ENCODE measurements at places on chromosomes 6 and 20. TPM values are rescaled to one million over a fixed set of nuclear protein-coding genes. Genes with fewer than 3 reads are reported as not detected.
A peak's percentile ranks its signal among the peaks of the same experiment; 100 is the strongest.

The CDH4 gene
- total RNA-seq = 25.0 TPM

GRCh38 chr20:37265152-37265551, 3.5 kb upstream of the GHRH start:
- no peak overlapping the region for H3K4me3 ChIP-seq
- peaks cover 10% of the 10 kb centered on the region for H3K4me1 ChIP-seq
- no peak for DNase-seq
- H3K27me3 ChIP-seq = peaks cover 28% of the 10 kb centered on the region

DNA sequence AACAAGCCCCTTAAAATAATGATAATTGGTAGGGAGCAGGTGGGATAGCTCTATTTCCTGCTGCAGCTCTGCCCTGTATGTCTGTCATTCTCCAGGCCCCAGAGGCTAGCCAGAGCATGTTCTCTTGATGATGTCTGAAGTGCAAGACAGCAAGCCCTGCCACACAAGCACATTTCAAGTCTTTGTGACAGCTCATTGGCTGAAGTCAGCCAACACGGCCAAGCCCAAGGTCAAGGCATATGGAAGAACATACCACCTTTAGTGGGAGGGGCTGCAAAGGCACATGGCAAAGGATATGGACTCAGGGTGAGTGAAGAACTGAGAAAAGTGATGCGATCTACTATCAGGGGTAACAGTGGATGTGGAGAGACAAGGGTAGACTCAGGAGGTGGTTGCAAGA, 116.1 kb downstream of the PRND start:
- H3K27ac ChIP-seq = no peak overlapping the region
- no peak overlapping the region for H3K4me3 ChIP-seq
- peaks cover 35% of the 10 kb centered on the region for H3K27me3 ChIP-seq
- H3K4me1 ChIP-seq = peaks cover 4% of the 10 kb centered on the region
- no peak for DNase-seq

The BANF2 gene
- total RNA-seq = not detected

GRCh38 chr20:1872459-1873097, 22.6 kb upstream of the SIRPA start:
- no peaks in the 10 kb centered on the region for H3K27me3 ChIP-seq
- no peak overlapping the region for H3K4me3 ChIP-seq
- no peaks in the 10 kb centered on the region for H3K4me1 ChIP-seq
- DNase-seq = no peak
- no peak overlapping the region for H3K27ac ChIP-seq

The GID8 gene
- 36.4 TPM for total RNA-seq

DNA sequence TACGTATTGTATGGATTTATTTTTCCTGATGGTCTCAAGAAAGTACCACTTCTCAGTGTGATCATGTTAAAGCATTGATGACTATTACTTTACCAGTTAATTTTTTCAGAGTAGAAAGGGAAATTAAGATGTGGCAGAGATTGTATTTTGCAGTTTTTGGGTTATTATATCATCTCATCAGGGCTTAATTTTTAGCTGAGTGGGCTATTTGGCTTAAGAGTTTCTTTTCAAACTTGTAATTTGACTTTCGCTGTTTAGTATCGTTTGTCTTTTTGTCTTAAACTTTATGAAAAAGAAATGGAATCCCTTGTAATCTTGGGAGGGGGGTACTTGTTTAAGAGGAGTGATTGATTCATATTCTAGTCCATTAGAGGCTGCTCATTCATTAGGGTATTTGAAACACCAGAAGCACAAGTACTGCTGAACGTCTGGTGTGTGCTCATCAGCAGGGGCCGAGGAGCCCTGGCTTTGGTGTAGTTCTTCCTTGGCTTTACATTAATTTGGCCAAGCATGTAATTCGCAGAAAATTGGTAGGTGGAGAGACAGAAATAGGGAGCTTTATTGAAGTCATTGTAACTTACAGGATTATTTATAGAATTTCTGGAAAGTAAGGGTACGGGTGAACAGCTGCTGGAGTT, 112.4 kb downstream of the TIAM2 start:
- H3K27ac ChIP-seq = no peak overlapping the region
- H3K4me3 ChIP-seq = no peak overlapping the region
- no peaks in the 10 kb centered on the region for H3K4me1 ChIP-seq
- DNase-seq = no peak
- peaks cover 25% of the 10 kb centered on the region for H3K27me3 ChIP-seq

GRCh38 chr20:43583133-43583864, 7.4 kb upstream of the IFT52 start:
- no peaks in the 10 kb centered on the region for H3K36me3 ChIP-seq
- no peak for DNase-seq
- peak overlapping the region; percentile 40 for H3K27ac ChIP-seq
- H3K27me3 ChIP-seq = no peaks in the 10 kb centered on the region
- H3K4me1 ChIP-seq = peaks cover 10% of the 10 kb centered on the region

- H3K4me1 ChIP-seq = no peaks in the 10 kb centered on the region
- H3K36me3 ChIP-seq = no peaks in the 10 kb centered on the region
- H3K4me3 ChIP-seq = no peak overlapping the region
- no peaks in the 10 kb centered on the region for H3K27me3 ChIP-seq
- no peak for DNase-seq
These were observed 104.8 kb downstream of the GJA1 start for GRCh38 chr6:121540210-121540609.

DNA sequence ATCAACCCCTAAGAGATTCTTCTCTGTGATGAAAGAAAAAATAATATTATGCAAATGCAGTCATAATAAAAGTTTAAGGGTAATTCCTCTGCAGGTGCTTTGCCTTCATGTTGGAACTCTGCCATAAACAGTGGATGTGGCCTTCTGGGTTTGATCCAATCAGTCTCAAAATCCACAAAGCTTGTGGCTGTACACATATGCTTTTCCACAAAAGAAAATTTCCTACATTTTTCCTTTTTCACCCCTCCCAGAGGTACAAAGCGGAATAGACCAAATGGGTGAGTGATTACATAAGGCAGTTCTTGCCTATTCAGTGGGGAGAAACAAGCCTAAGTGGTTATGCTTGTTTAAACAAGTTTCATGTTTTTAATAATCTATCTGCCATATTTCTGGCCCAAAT, 16.7 kb downstream of the CALHM5 start:
- no peak for DNase-seq
- H3K4me1 ChIP-seq = peaks cover 19% of the 10 kb centered on the region
- H3K27ac ChIP-seq = no peak overlapping the region

GRCh38 chr6:166916824-166917223, 39.5 kb downstream of the RNASET2 start:
- H3K4me1 ChIP-seq = no peaks in the 10 kb centered on the region
- no peaks in the 10 kb centered on the region for H3K27me3 ChIP-seq
- H3K36me3 ChIP-seq = no peaks in the 10 kb centered on the region
- no peak overlapping the region for H3K27ac ChIP-seq
- DNase-seq = no peak

The INSM1 gene
- not detected for total RNA-seq

GRCh38 chr20:62878244-62879038, 16.8 kb upstream of the TCFL5 start:
- peaks cover 43% of the 10 kb centered on the region for H3K36me3 ChIP-seq
- no peak overlapping the region for H3K4me3 ChIP-seq
- H3K27me3 ChIP-seq = no peaks in the 10 kb centered on the region
- no peak for DNase-seq
- no peak overlapping the region for H3K27ac ChIP-seq

- DNase-seq = no peak
- H3K27ac ChIP-seq = no peak overlapping the region
- no peaks in the 10 kb centered on the region for H3K36me3 ChIP-seq
- H3K4me3 ChIP-seq = no peak overlapping the region
- no peaks in the 10 kb centered on the region for H3K4me1 ChIP-seq
These were observed 125.3 kb upstream of the SPTLC3 start for GRCh38 chr20:12883507-12883885.

The ADA gene
- total RNA-seq = 6.0 TPM

GRCh38 chr6:13479971-13480434, 7.4 kb downstream of the GFOD1 start:
- H3K4me1 ChIP-seq = peaks cover 46% of the 10 kb centered on the region
- H3K27me3 ChIP-seq = no peaks in the 10 kb centered on the region
- H3K36me3 ChIP-seq = no peaks in the 10 kb centered on the region
- H3K4me3 ChIP-seq = no peak overlapping the region

GRCh38 chr6:82687855-82688254, 324.2 kb downstream of the TPBG start:
- no peak overlapping the region for H3K4me3 ChIP-seq
- no peak for DNase-seq
- H3K36me3 ChIP-seq = no peaks in the 10 kb centered on the region
- H3K27ac ChIP-seq = no peak overlapping the region
- H3K27me3 ChIP-seq = no peaks in the 10 kb centered on the region

GRCh38 chr6:90107771-90108282, 188.8 kb downstream of the BACH2 start:
- no peak overlapping the region for H3K27ac ChIP-seq
- H3K4me3 ChIP-seq = no peak overlapping the region
- no peaks in the 10 kb centered on the region for H3K27me3 ChIP-seq
- no peaks in the 10 kb centered on the region for H3K36me3 ChIP-seq

DNA sequence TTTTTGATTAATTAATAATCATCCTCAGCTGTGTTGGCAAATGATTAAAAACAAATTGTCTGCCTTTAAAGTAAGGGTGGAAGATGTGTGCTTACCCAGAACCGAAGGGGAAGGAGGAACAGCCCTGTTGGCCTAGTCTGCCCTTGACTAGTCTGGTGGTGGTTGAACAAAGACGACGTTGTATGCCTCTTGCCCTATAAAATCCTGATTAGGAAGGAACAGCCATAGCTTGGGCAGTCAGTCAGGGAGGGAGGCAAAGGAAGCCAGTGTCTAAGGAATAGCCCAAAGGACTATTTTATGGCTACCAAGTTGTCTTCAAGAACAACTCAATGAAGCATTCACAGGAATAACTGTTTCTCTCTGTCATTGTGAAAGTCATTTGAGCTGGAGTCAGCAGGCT, 70.7 kb downstream of the PRDM1 start:
- H3K36me3 ChIP-seq = no peaks in the 10 kb centered on the region
- no peak overlapping the region for H3K27ac ChIP-seq
- DNase-seq = no peak
- no peaks in the 10 kb centered on the region for H3K27me3 ChIP-seq
- H3K4me3 ChIP-seq = no peak overlapping the region

DNA sequence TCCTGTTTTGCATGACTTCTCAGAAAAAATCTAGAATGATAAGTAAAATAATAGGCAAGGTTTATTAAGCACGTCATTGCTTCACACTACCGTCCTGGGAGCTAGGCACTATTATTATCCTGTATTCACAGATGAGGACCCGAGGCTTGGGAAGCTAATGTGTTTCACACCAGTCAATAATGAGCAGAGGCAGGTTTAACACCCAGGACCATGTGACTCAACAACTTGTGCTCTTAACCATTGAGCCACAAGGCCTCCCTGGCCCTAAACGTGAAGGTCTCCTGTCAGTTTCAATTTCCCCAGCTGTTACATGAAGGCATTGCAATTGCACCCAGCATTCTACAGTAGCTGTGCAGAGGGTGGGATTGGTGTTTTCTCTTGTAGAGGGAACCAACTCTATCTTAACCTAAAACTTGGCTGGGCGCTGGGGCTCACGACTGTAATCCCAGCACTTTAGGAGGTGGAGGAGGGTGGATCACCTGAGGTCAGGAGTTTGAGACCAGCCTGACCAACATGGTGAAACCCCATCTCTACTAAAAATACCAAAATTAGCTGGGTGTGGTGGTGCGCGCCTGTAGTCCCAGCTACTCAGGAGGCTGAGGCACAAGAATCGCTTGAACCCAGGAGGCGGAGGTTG, 191.2 kb downstream of the BCAS1 start:
- H3K27ac ChIP-seq = no peak overlapping the region
- H3K36me3 ChIP-seq = no peaks in the 10 kb centered on the region
- no peaks in the 10 kb centered on the region for H3K4me1 ChIP-seq

The KIFC1 gene
- total RNA-seq = 20.3 TPM

- H3K4me3 ChIP-seq = no peak overlapping the region
- H3K27ac ChIP-seq = no peak overlapping the region
- H3K36me3 ChIP-seq = no peaks in the 10 kb centered on the region
- H3K27me3 ChIP-seq = peaks cover 45% of the 10 kb centered on the region
These were observed 93.6 kb downstream of the EPHA7 start for GRCh38 chr6:93325761-93326160.

GRCh38 chr20:37066168-37066567, 29.6 kb downstream of the RBL1 start:
- no peaks in the 10 kb centered on the region for H3K27me3 ChIP-seq
- peaks cover 4% of the 10 kb centered on the region for H3K4me1 ChIP-seq
- no peak overlapping the region for H3K4me3 ChIP-seq
- no peak for DNase-seq

- no peaks in the 10 kb centered on the region for H3K36me3 ChIP-seq
- H3K4me1 ChIP-seq = peaks cover 5% of the 10 kb centered on the region
- H3K27ac ChIP-seq = no peak overlapping the region
- H3K27me3 ChIP-seq = no peaks in the 10 kb centered on the region
These were observed 76.8 kb upstream of the ZNFX1 start for GRCh38 chr20:49354673-49355072.

DNA sequence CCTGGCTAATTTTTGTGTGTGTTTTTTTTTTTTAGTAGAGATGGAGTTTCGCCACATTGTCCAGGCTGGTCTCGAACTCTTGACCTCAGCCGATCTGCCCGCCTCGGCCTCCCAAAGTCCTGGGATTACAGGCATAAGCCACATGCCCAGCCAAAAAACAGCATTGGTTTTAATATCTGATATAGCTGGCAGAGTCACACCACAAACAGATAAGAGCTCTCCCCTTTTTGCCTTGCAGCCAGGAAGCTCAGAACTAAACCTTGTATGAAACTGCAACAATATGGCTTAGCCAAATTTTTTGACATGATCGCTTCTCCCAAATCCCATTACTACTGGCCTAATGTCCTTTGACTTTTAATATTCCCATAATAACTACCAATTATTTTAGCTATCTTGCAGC, 4.9 kb downstream of the ACOT8 start:
- no peaks in the 10 kb centered on the region for H3K27me3 ChIP-seq
- no peak overlapping the region for H3K4me3 ChIP-seq
- H3K27ac ChIP-seq = no peak overlapping the region
- DNase-seq = no peak
- no peaks in the 10 kb centered on the region for H3K4me1 ChIP-seq

Measured in MCF 10A (cell line).